NCI-H187 treated with DMSO at 0.1 percent for 48 hours (cell line): ENCODE measurements at places on chromosomes 1 and 21.

DNA sequence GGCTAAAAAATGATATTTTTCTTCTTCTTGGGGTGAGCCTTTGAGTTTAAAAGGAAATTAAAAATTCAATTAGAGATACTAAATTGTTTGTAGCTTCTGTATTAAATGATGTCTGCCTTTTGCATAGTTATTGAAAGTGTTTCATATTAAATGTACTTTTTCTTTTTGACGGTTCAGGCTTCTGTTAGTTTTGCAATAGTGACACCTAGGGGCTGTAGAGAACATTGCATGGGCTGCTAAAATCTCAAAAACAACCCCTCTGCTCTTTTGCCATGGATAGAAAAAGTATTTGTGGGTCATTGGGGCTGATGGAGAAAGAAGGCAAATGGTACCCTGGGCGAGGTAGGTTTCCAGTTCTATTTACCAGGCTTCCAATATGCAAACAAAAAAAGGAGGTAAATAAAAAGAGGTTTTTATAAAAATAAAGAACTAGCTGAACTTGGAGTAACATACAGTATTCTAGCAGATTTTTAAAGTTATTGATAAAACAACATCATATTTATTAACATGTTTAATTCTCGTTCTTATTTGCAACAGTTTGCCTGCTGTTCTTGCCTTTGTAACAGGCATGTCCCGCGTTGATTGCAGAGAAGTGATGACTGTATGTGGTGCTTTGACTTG, 115.4 kb upstream of the HOOK1 start:
- no peak for DNase-seq

- no peak for DNase-seq
Measured at GRCh38 chr1:182338806-182339370, 52.7 kb downstream of the GLUL start.

GRCh38 chr21:42565206-42565810, 51.7 kb downstream of the SLC37A1 start:
- DNase-seq = no peak

DNA sequence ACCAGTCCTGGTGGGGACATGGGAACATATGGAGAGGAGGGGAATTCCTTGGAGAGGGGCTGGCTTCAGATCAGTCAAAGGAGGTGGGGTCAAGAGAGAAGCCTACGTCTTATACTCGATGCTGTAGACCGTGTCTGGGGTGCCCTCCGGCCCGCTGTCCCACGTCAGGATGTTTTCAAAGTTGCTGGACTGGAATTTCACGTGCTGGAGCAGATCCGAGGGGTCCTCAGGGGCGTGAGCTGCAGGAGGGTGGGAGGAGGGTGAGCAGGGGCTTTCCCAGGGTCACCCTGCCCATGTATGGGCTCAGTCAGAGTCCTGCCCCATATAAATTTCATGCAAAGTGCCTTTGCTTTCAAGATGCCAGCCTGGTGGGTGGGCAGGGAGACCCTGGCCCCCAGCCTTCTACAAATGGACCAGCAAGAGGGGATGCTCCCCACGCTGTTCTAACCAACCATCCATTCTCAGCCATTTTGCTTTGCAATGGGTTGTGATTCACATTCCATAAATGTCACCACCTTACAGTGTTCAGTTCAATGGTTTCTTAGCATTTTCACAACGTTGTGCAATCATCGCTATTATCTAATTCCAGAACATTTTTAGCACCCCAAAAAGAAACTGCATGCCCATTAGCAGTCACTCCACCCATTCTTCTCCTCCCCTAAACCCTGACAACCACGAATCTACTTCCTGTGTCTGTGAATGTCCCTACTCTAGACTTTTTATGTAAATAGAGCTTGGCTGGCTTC, 4.3 kb downstream of the IL22RA1 start:
- DNase-seq = no peak

DNA sequence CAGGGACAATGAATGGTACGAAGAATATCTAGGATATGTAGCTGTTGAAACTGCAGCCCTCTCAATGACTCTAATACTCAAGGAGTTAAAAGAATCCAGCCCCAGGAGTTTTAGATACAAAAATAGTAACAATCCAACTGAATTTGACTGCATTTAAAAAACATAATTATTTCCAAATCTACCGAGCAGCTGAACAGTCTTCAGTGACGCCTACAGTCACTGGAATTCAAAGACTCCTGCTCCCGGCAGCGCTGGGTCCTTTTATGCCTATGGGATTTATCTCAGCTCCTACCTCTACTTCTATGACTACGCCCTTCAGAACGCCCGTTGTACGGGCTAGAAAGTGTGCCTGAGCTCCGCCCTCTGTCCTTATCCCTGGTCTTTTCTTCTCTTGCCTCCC, 55.7 kb downstream of the WARS2 start:
- DNase-seq = no peak

- no peak for DNase-seq
Measured at GRCh38 chr1:43473463-43473862, 19.7 kb upstream of the HYI start.

- DNase-seq = no peak
Measured at GRCh38 chr1:172717722-172718465, 59.0 kb downstream of the FASLG start.

GRCh38 chr1:167905182-167905581, 8.8 kb downstream of the ADCY10 start:
- peak; percentile 46 for DNase-seq

DNA sequence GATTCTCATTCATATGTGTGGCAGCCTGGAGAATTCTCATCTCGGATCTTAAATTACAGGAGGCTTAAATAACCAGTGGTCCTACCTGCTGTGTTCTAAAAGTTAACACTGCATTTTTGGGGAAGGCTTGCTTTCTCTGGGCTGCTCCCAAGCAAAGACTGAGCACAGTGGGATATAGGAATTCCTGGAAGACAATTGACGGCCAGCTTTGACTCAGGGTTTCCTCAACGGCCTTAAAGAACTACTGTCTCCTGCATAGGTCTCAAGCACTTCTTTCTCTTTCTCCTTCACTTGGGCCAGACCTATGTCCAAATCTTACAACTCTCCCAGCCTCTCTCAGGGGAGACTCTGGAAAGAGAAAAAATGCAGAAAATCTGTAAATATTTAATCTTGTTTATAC, 1.0 kb upstream of the KRTAP13-3 start:
- no peak for DNase-seq

- DNase-seq = no peak
Measured at GRCh38 chr1:94144836-94145235, 23.9 kb upstream of the ABCA4 start.

DNA sequence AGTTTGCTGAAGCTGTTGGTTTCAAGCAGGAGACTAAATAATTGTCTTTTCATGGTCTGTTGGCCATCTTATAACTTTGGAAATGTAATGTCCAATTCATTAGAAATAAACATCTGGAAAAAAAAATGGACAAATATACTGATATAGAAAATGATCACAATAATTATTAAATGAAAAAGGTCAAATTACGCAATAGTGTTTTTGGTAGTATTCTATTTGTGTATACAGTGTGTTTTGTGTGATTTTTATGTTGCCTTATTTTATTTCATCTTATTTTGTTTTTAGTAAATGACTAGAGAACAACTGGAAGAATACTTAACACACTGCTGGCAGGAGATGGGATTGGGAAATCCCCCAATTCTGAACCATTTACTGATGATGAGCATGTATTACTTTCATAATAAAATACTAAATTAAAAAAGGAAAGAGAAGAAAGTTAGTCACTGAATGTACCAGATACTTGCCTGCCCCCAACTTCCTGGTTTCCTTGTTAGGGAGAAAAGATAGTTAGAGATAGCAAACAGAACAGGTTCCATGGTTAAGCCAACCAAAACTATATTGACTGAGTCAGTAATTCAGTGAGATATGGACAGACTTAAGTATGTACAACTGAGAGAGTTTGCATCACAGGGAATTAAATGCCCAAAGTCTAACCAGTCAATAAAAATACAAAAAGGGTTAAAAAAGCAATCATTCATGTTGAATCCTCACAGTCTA, 24.0 kb upstream of the SAMD13 start:
- no peak for DNase-seq

- no peak for DNase-seq
Measured at GRCh38 chr1:182752077-182752988, 37.2 kb upstream of the NPL start.

DNA sequence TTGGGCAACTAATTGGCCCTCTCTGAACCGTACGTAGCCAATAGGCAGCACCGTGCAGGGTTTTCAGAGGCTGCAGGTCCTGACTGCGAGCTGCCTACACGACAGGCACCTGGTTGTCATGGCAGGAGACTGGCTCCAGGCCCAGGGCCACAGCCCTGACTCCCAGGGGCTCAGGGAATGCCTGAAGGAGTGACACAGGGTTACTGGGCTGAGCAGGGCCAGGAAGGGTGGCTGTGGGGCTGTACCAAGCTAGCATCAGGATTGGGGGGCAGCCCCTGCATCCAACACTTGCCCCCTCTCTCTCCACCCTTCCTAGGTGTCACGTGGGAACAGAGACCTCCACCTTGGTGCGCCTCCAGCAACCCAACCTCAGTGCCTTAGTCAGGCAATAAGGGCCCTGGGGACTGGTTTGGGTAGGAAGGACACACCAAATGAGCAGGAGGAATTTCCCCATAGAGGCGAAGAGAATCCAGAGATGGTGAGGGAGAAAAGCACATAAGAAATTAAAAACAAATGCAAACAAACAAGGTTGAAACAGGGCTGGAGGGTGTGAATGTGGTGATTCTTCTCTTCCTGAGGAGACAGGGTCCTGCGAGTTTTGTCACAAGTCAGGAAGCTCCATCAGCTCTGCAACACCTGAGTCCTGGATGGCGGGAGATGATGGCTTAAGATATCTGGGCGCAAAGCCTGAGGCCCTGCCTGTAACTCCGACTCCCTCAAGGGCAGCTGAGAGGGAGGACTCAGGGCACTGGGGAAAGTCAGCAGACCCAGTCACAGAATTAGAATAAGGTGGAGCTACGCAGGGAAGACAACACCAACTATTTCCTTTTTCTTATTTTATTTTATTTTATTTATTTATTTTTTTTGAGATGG, 19.7 kb upstream of the RNU1-4 start:
- DNase-seq = no peak

DNA sequence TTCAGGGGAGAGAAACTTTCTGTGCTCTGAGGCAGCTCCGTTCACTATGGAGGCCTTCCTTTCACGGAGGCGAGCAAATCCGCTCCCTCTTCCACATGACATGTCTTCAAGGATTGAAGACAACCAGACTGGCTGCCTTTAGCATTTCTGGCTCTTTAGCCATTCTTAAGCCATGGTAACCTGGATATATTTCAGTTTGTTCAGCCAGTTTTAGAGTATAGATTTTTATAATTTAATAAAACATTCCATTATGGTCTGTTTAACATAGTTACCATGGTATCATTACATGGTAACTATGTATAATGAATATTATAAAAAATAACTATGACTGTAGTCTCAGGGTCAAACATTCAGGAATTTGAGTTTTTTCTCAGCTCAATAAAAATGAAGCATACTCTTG, 54.2 kb upstream of the NFIA start:
- no peak for DNase-seq

DNA sequence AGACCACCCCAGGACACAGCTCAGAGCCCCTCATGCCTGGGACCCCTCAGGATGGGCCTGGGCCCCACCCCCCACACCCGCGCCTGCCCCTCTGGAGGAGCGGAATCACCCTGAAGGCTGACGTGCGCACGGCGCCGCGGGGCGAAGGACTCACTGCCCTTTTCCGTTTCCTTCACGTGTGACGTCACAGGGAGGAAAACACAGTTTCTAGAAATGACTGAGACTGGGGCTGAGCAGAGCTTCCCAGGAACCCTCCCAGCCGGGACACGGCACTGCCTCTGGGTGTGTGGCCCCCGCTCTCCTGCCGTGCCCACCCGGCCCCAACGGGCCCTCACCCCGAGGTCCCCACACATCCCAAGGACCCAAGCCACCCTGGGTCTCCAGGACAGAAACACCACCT, 5.4 kb upstream of the TNFRSF4 start:
- no peak for DNase-seq

- no peak for DNase-seq
Measured at GRCh38 chr1:79981481-79981880, 975.0 kb upstream of the ADGRL4 start.

DNA sequence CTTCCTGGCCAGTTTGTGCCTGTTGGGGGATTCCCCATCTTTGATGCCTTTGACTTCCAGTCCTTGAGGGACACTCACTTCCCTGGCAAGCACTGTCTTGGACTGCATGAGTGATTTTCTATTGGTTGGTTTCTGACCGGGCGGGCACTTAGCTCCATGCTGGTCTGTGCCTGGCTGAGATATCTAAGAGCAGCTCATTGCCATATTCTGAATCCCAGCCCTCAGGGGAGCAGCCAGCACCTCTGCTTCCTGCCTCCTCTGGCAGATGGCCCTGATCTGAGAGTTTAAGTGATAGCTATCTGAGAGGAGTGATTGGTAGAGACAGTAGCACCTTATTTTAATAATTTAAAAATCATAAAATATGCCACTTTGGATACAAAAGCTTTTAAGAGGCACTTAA, 52.5 kb downstream of the DISC1 start:
- no peak for DNase-seq

- no peak for DNase-seq
Measured at GRCh38 chr1:18188820-18189517, 81.4 kb downstream of the IGSF21 start.

GRCh38 chr1:197807739-197808453, 32.6 kb upstream of the DENND1B start:
- no peak for DNase-seq

GRCh38 chr1:93023281-93023680, 55.8 kb upstream of the MTF2 start:
- no peak for DNase-seq

- no peak for DNase-seq
Measured at GRCh38 chr1:66678146-66678545, 74.1 kb upstream of the DYNLT5 start.

DNA sequence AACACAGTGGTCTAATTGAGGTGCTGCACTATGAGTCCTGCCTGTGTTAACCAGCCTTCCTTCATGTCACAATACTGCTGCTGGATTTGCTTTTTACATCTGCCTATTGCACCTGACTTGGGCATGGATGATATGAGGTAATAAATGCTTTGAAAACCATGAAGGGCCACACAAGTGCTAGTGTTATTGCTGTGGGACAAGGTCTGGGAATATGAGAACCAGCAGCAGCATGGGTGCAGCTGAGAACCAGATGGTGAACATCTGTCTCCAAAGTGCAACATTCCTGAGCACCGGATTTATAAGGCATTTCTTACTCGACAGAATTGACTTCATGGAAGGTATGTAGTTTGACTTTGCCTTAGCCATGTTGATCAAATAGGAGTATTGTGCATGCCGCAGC, 16.6 kb downstream of the TRIM45 start:
- DNase-seq = no peak

GRCh38 chr1:57898531-57898930, 474.7 kb upstream of the DAB1 start:
- DNase-seq = no peak
